Femur (tissue), 1 donor: ENCODE measurements at places on chromosomes 2 and 18.

- no peak for DNase-seq
These were observed 65.0 kb downstream of the SCG2 start for GRCh38 chr2:223537115-223537514.

GRCh38 chr2:151459358-151459757 lies 49.7 kb downstream of the RIF1 start:
- DNase-seq: no peak

GRCh38 chr2:199484927-199485326 lies 27.2 kb upstream of the SATB2 start:
- DNase-seq: no peak

- DNase-seq: no peak
These were observed 191.0 kb downstream of the NEDD4L start for GRCh38 chr18:58235001-58235436.

DNA sequence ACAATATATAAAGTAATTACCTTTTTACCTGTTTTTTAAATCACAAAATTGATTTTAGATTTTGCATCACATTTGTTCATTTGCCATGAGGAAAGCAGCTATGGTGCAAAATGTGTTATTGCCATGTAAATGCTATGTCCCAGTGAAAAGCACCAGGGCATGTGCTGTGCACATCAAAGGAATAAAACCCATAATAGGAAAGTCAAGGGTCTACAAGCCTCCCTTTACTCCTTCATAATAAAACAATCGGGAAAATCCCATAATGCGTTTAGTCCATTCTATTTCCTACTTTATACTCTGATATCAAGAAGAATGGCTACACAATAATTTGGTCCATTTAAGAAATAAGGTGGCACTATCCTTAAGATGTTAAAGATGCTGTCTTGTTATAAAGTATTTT lies 53.0 kb downstream of the KLF7 start:
- no peak for DNase-seq

- DNase-seq: no peak
These were observed 23.1 kb downstream of the DTNB start for GRCh38 chr2:25650256-25650655.

GRCh38 chr2:36444216-36444936 lies 88.8 kb downstream of the CRIM1 start:
- peak; percentile 89 for DNase-seq

DNA sequence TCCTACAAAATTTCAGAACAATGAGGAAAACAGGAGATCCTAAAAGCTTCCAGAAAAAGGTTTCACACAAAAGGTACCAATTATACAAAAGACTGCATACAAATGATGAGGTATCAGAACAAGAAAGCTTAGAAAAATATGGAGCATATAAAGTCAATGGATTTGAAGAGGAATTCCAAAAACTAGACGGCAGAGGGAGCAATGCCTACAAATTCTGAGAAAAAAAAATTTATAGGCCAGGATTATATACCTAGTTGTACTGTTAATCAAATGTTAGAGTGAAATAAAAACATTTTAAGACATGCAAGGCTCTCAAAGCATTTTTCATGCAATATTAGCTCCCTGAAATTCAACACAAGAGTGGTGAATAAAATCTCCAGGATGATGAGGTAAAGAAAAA lies 106.2 kb downstream of the ZRANB3 start:
- DNase-seq: no peak

- DNase-seq: no peak
These were observed 37.7 kb downstream of the PSD4 start for GRCh38 chr2:113211226-113212105.

- peak; percentile 75 for DNase-seq
These were observed 1.6 kb downstream of the CTIF start for GRCh38 chr18:48540251-48541025.

DNA sequence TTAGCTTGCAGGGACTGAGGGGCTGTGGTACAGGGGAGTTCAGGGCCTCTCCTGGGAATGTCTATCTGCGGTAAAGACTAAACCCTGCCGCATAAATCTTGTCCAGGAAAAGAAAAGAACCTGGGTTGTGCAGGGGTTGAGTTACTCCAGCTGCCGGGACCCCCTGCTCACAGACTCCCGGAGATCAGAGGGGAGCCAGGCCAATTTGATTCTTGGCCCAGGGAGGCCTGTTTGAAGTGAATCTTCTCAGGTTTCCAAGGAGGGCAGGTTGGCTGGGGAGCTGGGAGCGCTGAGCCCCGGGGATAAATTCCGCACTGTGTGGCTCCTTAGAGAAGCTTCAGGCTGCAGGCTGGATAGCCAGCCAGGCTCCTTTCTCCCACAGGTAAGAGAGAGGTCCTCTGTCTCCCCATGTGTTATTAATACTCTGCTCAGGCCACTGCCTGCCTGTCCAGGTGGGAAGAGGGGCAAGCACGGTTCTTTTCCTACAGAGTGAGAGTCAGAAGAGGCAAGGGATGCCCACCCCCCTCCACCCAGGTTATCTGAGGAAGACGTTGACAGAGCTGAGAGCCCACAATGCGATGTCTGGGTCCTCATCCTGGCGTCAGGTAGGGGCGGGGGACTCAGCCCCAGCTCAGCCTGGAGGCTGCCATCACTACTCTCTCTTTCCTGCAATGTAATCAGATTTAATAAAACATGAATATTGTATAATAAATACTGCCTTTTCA lies 82.7 kb downstream of the LONRF2 start:
- no peak for DNase-seq

GRCh38 chr2:30282721-30283120 lies 51.4 kb downstream of the LBH start:
- no peak for DNase-seq

GRCh38 chr2:67581751-67582150 lies 184.6 kb downstream of the ETAA1 start:
- no peak for DNase-seq

- DNase-seq: no peak
These were observed 47.2 kb upstream of the GPR17 start for GRCh38 chr2:127598711-127599110.

- no peak for DNase-seq
These were observed 76.9 kb downstream of the AAK1 start for GRCh38 chr2:69566669-69567068.

DNA sequence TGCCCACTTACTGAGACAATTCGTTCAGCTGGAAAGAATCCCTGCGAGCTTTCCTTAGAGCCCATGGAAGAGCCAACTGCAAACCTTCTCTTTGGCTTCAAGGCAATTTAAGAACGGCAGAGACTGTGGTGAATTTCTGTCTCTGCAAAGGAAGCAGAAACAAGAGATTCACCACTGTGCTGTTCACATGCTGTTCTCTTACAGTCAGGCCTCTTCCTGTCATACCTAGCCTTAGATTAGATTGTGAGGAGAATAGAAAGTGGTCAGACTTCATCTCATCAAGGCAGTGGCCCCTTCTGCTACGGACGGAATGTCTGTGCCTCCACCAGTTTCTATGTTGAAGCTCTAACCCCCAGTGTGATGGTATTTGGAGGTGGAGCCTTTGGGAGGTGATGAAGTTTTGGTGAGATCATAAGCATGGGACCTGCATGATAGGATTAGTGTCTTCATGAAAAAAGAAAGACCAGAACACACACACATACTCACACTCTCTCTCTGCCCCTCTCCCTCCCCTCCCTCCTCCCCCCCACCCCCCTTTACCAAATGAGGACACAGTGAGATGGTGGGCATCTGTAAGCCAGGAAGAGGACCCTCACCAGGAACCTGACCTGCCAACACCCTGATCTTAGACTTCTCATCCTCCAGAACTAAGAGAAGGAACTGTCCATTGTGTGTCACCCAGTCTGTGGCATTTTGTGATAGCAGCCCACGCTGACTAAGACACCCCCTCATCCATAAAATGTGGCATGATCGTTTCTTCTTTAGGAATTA lies 45.6 kb upstream of the NRP2 start:
- DNase-seq: no peak

DNA sequence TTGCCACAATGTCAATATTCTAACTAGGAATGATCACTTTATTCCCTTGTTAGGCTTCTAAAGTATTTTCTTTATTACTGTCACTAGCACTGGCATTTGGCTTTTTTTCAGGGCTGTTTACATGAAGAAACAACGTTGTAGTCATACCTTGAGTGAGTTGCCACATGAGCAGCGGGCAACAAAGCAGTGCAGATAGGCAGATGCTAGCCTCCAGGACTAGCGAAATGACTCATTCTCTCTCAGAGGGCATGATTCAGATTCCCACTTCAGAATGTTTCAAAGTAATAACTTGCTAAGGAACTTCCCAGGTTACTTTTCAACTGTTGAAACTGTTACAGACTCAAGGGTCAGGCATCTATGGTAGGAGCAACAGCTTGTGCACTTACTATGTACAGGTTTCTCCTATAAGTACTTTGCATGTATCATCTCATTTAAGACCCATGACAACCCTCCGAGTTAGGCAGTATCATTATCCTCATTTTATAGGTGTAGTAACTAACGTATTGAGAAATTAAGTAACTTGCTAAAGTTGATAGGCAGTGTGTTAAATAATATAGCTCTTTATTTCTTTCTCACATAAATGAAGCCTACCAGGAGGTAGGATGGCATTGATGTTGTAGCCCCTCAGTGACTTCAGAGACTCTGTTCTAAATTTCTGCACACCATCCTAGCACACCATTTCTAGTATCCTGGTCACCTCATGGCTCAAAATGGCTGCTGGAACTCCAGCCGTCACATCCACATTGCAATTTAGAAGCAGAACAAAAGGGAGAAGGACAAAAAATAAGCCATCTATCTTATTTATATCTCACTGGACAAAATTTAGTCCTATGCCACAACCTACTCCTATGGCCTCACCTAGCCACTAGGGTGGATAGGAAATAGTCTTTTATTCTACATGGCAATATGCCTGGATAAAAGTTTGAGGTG lies 83.3 kb downstream of the ICOS start:
- DNase-seq: no peak

DNA sequence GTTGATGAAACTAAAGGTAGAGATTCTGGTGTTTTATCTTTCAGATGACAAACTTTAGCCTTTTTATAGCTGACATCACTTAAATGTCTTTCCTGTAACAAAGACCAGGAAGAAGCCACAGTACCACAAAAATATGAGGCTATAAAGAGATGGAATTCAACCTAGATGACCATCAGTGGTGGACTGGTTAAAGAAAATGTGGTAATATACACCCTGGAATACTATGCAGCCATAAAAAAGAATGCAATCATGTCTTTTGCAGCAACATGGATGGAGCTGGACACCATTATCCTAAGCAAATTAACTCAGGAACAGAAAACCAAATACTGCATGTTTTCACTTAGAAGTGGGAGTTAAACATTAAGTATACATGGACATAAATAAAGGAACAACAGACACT lies 18.3 kb upstream of the HNRNPLL start:
- no peak for DNase-seq

DNA sequence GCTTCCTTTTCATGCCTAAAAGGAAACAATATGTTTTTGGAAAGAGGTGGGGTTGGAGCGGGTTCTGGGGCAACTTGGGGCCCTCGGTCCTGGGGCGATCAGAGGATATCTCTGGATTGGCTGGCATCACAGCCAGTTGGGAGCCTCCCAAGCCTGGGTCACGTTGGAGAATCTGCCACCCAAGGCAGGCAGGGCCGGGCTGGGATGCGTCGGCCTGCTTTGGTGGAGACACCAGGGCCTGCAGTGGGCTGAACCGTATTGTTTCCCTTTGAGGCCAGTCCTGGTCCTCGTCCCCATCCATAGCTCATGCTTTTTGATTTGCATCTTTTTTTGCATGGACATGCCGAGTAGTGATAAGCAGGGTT lies 235.8 kb downstream of the ATAD2B start:
- no peak for DNase-seq

GRCh38 chr2:23286758-23287704 lies 97.9 kb upstream of the KLHL29 start:
- DNase-seq: peak; percentile 88

DNA sequence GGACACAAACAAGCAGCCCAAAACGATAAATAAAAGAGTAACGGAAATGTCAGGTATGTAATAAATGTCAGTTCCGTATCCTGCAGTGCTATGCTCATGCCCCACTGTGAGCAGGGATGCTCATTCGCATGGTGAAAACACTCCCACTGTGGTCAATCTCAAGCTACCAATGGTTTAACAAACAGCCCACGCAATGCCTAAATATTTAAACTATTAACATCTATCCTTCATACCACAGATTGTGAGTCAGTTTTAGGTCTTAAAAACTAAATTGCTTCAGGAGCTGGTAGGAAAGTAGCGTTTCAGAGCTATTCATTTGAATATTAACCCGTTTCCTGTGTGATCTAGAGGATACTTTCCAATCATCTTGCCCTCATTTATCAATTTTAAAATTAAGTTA lies 207.4 kb downstream of the TCF4 start:
- no peak for DNase-seq

- peak; percentile 42 for DNase-seq
These were observed 143.2 kb downstream of the MEIS1 start for GRCh38 chr2:66578054-66578686.

DNA sequence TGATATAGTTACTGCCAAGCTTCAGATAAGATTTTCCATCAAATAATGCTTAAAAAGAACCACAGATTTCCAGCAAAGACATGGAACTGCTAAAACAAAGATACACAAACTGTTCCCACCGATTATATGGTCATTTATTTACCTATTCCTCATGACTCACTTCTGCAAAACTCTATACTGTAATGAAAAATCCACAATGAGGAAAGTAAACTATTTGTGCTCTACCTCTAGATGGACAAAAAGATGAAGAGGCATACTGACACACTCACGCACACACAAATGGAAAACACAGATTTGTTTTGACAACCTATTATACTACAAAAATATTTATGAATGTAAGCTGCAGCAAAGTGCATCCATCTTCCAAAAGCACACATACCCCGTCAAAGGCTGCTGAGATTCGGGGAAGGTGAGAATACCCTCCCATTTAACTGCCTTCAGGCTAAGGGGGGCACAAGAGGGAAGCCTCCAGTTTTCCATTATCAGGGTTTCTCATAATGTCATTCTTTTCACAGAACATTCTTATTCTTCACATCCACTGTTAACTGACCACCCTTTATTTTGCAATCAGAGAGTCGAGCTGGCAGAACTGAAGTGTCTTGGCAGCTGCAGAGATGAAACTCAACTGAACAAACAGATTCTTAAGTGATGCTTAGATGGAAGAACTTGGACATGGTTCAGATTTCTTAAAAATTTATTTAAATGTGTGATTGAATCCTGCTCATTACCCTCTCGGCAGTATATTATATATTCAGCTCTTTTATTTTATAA lies 115.9 kb upstream of the TANK start:
- no peak for DNase-seq

GRCh38 chr2:230537531-230537976 lies 121.6 kb downstream of the SP100 start:
- no peak for DNase-seq

DNA sequence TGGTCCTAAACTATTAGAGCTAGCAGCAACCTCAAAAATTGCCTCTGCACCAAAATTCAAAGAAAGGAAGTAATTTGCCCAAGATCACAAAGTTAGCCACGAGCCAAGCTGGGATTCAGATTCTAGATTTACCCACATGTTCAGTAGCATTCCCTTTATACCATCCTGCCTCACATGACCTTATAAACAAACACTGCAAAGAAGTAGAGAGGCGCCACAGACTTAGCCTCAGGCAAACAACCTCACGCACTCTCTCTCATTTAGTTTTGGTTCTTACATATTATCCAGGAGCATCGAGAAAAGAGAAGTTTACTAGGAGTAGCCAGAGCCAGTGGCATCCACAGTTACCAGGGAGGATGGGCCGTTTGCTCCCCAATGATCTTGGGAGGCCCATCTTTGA lies 226.6 kb downstream of the OSR1 start:
- no peak for DNase-seq

- no peak for DNase-seq
These were observed 26.0 kb downstream of the CWC22 start for GRCh38 chr2:179981085-179981484.
